ENCODE measurements at places on chromosomes 5 and 9. TPM values are rescaled to one million over a fixed set of nuclear protein-coding genes. Genes with fewer than 3 reads are reported as not detected.

The OR1Q1 gene
- not detected for total RNA-seq

The SPINK4 gene
- total RNA-seq, result 4.5 TPM

The FCN2 gene
- not detected for total RNA-seq

The MLANA gene
- total RNA-seq, result not detected
